ENCODE measurements at places on chromosomes 11 and 22.

GRCh38 chr22:37267135-37267587 is 15.1 kb upstream of the CYTH4 start:
- no peak for DNase-seq

- DNase-seq = no peak
Observed at GRCh38 chr11:97607291-97608000, 1217.6 kb downstream of the JRKL start.

- DNase-seq = no peak
Observed at GRCh38 chr22:23519442-23520157, 60.5 kb downstream of the IGLL1 start.

- no peak for DNase-seq
Observed at GRCh38 chr11:126969865-126970479, 30.6 kb downstream of the KIRREL3 start.

GRCh38 chr22:24975813-24976341 is 23.4 kb downstream of the KIAA1671 start:
- DNase-seq = no peak

- no peak for DNase-seq
Observed at GRCh38 chr11:2961080-2961479, 31.0 kb downstream of the NAP1L4 start.

DNA sequence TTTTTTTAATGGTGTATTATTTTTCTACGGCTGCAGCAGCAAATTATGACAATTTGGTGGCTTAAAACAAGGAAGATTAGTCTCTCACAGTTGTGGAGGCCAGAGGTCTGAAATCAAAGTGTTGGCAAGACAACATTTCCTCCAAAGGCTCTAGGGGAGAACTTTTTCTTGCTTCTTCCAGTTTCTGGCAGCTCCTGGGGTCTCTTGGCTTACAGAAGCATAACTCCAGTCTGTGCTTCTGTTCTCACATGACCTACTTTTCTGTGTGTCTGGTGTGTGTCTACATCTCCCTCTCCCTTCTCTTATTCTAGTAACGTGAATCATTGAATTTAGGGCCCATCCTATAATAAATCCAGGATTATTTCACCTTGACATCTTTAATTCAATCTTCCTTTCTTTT is 551.9 kb upstream of the LUZP2 start:
- DNase-seq = no peak

- DNase-seq = no peak
Observed at GRCh38 chr11:2716376-2717095, 16.7 kb upstream of the KCNQ1OT1 start.

GRCh38 chr22:27510024-27510423 is 291.5 kb downstream of the MN1 start:
- no peak for DNase-seq

DNA sequence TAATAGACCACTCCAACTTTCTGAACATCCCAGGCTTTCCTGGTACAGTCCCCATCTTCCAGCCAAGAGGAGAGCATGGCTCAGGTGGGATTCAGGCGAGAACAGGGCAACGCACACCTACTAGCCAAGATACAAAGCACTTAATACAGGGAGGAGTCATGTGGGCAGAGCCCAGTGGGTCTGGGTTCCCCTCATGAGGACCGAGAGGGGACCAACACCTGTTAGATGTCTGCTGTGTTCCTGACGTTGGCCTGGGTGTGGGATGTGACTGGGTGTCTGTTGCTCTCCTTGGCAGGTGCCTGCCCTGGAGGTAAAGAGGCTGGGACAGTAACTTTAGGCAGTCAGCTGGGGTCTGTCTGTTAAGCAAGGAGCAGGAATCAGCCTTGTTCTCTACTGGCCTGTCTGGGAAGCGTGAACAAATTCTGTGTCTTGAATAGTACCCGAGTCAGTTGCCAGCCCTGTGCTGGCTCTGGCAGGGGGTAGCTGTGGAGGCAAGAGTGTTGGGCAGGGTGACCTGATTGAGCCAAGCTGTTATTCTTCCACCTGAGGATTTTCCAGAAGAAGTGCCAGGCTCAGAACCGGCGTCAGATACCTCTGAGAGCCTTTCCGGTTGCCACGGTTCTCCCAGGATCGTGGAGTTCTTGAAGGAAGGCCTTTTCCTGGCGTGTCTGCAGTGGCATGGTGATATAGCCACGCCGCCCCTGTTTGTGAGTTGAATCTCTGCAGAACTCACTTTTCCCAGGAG is 56.3 kb downstream of the BCR start:
- DNase-seq = no peak

DNA sequence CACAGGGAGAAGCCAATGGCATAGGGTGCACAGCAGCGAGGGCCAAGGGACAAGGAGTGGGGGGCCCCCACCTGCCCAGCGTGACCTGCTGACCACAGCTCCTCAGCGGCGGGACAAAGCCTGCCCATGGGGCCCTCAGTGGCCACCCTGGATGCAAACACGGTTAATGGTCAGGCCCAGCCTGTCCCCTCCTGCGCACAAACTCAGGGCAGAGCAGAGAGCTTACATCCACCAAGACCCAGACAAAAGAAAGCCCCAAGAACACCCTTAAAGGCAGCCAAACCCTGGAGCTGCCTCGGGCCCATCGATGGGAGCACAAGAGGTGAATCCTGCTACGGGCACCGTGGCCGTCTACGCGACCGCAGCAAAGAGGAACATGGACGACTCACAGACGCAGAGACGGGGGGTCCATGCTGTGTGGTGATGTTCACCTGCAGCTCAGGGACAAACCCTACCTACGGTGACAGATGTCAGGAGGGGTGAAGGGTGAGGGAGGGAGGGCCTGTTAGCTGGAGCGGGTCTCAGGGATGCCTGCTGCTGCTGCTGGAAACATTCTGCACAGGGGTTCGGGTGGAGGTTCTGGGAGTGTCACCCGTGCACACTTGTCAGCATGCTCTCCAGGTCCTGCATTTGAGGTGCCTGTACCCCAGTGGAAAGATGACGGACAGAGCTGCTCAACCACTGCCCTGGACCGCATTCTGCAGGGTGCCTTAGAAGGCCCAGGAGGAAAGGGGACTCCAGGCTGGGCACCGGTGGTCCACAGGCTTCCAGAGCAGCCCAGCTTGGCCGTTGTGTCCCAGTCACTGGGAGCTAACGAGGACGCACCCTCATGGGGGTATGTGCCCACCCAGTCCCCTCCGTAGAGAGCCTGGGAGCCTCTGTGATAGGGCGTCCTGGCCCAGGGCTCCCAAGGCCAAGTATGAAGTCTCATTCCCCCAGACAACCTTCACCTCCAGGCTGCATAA is 11.6 kb downstream of the ASCL2 start:
- DNase-seq = no peak

GRCh38 chr11:46315033-46315738 is 32.1 kb upstream of the DGKZ start:
- peak; percentile 31 for DNase-seq

- no peak for DNase-seq
Observed at GRCh38 chr22:37777122-37777687, 30.5 kb upstream of the GCAT start.

DNA sequence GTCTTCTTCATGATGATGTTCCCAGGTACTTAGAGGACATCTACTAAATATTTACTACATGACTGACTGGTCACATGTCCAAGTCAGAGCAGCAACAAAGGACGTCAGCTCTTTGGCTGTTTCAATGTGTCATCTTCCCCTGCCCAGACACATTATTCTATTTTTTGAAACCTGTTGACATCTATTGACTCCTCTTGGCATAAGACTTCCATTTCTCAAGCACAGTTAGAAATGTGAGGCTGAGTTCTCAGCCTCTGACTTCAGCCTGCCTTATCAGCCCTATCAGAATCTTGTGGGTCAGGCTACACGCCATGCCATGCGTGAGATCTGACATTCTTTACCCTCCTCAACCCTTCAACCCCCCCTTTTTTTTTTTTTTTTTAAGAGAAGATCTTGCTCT is 63.8 kb downstream of the SC5D start:
- DNase-seq = no peak

- no peak for DNase-seq
Observed at GRCh38 chr11:11665407-11665806, 43.6 kb upstream of the GALNT18 start.

DNA sequence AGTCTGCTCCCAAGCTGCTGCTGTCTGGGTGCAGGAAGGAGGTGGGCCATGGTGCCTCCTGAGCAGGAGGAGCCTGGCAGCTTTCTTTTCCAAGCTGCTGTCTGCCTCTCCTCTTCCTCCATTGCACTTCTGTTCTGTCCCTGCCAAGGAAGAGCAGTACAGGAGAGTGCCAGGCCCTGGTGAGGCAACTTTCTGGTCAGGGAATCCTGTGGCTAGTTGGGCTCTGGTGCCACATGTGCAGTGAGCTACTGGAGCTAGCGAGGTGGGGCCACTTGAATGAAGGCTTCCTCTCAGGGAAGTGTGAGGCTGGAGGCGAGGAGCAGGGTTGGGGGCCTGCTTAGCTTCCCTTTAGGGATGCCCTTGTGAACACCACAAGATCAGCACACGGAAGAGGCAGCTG is 90.0 kb downstream of the TSPAN18 start:
- no peak for DNase-seq

DNA sequence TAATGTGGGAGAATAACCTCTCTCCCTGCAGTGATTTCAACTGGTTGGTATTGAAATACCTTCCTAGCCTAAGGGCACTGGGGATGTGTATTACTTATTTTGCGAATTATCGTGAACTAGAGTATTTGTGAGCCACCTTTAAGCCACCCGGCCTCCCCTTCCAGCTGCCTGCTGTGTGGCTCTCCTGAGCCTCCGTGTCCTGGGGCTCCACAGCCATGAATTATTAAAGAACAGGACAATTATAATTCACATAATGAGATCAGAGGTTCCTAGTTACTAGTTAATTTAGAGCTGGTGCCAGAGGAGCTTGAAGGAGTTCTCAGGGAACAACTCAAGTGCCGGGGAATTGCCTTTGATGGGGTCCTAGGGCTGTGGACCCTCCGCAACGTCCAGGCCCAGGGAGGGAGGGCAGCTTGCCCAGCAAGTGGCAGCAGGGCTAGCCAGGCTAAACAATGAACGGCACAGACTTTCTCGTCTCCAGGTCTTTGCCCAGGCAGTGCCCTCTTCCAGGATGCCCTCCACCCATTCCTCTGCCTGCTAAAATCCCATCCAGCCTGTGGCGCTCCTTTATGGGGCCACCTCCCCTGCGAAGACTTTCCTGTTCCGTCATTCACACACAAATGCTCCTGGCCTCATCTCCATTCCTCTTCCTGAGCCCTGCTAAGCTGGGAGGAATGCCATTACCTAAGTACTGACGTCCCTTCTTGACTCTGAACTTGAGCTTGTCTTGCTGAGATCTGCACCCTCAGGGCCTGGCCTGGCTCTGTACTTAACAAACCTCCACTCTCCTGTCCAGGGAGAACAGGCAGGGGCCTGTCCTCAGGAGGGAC is 91.5 kb downstream of the RTL6 start:
- no peak for DNase-seq

GRCh38 chr11:79052544-79052943 is 388.3 kb downstream of the TENM4 start:
- DNase-seq = no peak

GRCh38 chr22:20486229-20486628 is 9.4 kb downstream of the KLHL22 start:
- DNase-seq = no peak

- no peak for DNase-seq
Observed at GRCh38 chr11:12013781-12014180, 5.4 kb upstream of the DKK3 start.

GRCh38 chr11:78927511-78927910 is 352.8 kb upstream of the NARS2 start:
- DNase-seq = no peak

DNA sequence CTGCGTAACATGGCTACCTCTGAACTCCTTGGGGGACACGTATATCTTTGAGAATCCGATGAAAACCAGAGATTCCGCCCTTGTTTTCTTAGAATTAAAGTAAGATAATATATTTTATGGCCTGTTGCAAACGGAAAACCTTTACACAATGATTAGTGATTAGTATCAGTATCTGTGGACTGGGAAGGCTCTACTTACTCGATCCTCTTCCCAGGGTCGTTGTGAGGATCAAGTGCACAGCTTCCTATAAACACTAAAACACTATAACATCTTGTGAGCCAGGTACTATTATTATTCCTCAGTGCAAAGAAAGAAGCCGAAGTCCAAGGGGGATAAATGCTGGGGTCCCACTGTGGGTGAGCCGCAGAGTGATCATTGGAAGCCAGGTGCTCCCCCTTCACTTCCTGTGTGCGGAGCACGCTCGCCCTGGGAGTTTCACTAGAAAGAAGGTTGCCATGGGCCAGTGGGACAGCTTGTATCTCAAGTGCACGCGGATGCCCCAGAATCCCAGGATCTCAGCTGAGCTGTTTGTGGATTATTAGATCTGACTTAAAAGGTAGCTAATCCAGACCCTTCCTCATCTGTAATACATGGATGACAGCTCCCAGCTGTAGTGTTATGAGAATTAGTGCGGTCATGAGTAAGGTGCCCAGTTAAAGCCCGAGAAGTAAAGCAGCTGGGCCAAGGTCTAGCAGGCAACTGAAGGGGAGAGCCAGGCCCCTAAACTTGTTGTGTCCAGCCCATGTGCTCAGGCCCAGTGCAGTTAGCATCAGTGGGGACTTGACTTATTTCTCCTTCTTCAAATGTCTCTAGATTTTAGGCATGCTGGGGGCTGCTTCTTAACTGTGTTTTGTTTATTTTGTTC is 839 bp downstream of the CBY1 start:
- no peak for DNase-seq

DNA sequence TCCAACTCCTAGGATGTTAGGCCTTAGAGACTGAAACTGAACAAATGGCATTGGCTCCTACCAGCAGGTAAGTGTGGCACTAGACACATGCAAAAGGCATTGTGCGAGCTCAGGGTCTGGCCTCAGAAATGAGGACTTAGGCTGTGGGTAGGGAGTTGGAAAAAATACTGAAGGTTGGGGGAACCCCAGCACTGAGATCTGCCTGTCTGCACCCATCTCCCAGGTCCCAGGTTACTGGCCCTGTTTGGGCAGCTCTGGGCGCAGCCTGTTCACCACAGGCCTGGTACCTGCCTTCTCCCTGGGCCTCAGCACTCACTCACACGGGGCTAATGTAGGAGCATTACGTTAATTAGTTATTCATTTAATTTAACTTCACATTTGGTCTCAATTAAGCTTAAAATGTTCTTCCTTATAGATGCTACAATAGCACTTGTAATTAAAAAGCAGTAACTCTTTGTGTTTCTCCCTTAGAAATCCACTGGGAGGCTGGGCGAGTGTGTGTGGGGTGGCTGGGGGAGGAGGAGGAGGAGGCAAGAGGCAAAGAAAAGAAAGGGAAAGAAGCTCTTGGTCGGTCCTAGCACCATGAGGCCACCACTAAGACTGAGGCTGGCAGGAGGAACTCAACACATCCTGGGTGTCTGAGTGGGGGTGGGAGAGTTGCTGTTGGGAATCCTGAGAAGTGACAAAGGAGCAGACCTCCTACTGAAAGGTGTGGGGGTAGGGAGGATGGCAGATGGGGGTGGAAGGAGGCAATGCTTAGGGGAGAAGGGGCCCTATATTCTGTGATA is 19.4 kb downstream of the TMEM218 start:
- DNase-seq = no peak

- DNase-seq = no peak
Observed at GRCh38 chr11:121520243-121521144, 67.7 kb upstream of the SORL1-AS1 start.

GRCh38 chr22:48918585-48919186 is 909.0 kb downstream of the BRD1 start:
- DNase-seq = no peak

DNA sequence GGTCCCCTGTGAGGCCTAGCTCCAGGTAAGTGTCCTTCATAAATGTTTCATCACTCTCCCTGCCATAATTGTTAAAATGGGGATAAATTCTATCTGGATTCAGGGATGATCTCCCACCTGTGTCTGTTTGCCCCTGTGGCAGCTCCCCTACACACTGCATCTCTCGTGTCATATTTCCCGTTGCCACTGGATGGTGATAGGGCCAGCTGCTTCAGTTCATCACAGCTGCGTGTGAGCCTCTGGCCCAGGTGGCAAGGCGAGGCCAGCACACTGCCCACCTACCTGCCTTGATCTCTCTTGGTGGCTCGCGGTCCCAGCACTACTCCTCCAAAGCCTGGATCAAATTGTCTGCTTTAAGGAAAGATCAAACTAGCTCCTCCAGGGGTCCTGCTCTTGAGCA is 187.4 kb downstream of the GRIK4 start:
- no peak for DNase-seq

Measured in stimulated activated CD4-positive, alpha-beta T cell treated with anti-CD3 and anti-CD28 coated beads, TNF-alpha, amount 100 ng/mL, for 1 hour (primary cell).